Amygdala (tissue), 56 donors: ENCODE measurements at places on chromosomes 13 and 19.

DNA sequence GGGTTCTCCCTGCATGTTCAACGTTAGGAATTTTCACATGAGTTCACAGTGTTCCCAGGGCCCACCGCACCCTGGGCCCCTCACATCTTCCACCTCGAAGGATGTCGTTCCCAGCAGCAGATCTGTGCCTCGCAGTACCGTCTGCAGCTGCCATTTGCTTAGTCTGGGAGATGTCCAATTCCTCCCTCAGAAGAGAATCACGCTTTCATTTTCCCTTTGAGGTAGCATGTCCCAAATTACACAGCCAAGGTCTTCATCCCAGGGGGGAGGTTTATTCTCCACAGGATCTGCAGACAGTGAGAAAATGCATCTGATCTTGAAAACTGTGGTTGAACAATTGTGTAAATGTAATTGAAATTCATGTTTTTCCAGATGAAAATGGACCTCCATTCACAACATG lies 150.2 kb downstream of the DCT start:
- no peak for DNase-seq

DNA sequence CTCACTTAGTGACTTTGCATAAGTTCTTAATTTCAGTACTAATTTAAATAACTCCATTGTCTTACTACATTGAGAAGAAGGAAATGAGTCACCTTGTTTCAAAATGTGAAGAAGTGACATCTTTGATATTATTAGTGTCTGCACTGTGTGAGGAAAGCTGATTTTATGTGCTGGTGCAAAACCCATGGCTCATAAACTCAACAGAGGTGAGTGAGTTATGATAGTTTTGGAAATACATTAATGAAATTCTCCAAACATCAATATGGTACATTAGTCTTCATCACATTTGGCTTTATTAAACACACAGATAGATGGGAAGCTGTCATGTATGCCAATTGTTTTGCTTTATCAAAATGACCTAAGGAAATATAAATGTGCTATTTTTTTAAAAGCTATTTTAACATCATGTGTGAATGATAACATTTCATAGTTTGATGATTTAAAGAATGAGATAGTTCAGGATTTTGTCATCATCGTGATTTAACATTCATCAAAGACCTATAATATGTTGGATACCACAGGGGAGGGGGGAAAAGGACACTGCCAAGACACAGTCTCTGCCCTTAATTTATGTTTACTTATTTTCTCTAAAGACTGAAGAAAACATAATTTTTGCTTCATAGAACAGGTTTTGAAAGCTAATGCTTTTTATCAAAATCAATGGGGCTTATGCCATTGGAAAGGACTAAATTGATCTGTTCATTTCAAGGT lies 902.3 kb upstream of the SLITRK1 start:
- no peak for DNase-seq

GRCh38 chr19:34432797-34433196 lies 4.6 kb downstream of the UBA2 start:
- no peak for DNase-seq

- no peak for DNase-seq
Measured at GRCh38 chr19:30857388-30857787, 485.2 kb downstream of the ZNF536 start.

DNA sequence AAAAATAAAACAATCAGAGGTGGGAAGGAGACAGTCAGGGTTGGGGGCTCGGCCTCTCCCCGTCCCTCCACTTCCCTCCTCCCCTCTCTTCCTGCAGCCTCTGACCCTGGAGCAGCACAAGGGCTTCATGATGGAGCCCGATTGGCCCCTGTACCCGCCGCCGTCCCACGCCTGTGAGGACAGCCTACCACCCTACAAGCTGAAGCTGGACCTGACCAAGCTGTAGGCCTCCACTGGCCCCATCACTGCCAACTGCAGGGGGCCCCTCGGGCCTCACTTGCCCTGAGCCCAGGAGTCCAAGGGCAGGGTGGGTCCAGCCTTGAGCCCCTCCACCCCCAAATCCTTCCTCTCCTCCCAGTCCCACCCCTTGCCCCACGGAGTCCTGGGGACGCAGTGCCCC lies 7.6 kb downstream of the TMEM59L start:
- DNase-seq, result no peak

- peak; percentile 95 for DNase-seq
Measured at GRCh38 chr19:52397310-52398080, at the start of gene ZNF528. Gene ZNF528 (plus strand): TSS chr19:52397849. CDS start chr19:52402014, 4,165 bp downstream.

- DNase-seq, result no peak
Measured at GRCh38 chr13:50873467-50873866, 30.0 kb upstream of the DLEU7 start.

GRCh38 chr13:73997964-73998363 lies 136.2 kb downstream of the KLF12 start:
- DNase-seq, result no peak

- DNase-seq, result no peak
Measured at GRCh38 chr13:33752597-33752996, 65.4 kb upstream of the RFC3 start.

GRCh38 chr13:94825507-94825906 lies 113.2 kb upstream of the SOX21 start:
- DNase-seq, result peak; percentile 51

GRCh38 chr13:111245576-111246384 lies 74.7 kb upstream of the TEX29 start:
- no peak for DNase-seq

DNA sequence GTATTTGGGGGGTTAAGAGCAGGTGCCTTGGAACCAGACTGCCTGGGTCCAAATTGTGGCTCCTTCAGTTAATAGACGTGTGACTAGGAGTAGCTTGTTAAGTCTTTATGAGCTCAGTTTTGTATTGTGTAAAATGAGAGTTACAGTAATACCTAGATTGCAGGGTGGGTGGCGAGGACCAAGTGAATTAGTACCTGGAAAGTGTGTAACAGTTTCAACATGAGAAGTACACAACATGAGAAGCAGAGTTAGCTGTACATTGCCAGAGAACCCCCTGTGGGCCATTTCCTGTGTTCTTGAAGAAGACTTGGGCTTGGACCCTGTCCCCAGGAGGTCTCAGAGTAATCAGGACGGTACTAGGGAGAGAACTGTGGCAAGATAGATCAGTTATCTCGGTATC lies 36.8 kb downstream of the PPP2R1A start:
- no peak for DNase-seq

DNA sequence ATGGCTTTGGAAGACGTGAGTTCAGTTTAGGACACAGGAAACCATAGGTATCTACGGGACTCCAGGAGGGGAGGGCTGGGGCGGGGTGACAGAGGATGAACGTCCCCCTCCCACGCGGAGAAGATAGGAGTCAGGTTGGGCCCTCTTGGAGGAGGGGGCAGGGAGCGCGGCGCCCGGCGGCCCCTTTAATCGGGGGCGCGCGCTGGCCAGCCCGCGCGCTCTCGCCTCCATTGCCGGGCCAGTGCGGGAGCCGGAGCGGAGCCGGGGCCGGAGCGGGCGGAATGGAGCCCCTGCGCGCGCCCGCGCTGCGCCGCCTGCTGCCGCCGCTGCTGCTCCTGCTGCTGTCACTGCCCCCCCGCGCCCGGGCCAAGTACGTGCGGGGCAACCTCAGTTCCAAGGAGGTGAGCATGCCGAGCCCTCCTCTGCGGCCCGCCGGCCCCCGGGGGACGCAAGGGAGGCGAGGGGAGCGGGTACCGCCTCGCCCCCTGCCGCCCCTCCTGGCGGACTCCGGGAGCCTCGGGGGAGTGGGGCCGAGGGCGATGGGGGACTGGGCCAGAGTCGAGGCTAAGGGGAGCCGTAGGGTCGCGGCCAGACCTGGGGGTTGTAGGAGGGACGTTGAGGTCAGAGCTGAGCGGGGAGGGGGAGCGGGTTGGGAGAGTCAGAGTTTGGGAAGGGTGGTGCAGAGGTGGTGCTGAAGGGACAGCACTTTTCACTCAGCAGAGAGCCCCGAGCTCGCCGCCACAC lies at the start of gene TMEM145:
Gene TMEM145, plus strand, starts transcription at position 214 of the 744 bp plus-strand sequence. Its CDS starts 68 bp downstream, at position 282.
- peak; percentile 16 for DNase-seq

DNA sequence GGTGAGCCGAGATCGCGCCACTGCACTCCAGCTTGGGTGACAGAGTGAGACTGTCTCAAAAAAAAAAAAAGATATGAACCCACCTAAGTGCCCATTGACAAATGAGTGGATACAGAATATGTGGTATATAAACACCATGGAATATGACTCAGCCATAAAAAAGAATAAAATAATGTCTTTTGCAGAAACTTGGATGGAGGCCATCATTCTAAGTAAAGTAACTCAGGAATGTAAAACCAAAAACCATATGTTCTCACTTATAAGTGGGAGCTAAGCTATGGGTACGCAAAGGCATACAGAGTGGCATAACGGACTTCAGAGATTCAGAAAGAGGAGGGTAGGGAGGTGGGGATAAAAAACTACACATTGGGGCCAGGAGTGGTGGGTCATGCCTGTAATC lies 29.5 kb downstream of the PLA2G4C start:
- DNase-seq, result no peak

- peak; percentile 48 for DNase-seq
Measured at GRCh38 chr19:48630296-48631063, 6.7 kb downstream of the DBP start.

DNA sequence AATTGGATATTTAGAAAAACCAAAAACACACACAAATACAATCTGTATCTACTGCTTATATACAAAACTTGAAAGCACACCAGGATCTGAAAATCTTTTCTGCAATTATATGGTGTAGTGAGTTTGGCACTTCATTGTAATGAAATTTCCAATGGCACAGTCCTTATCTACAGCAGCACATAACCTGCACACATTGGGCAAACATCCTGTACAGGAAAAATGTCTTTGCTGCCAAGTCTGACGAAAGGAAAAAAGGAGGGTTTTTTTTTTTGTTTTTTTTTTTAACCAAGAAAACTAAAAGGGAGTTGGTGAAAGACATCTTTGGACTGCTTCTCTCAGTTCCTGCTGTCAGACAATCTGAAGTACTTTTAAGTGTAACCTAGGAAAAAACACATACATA lies 107.8 kb downstream of the FOXO1 start:
- no peak for DNase-seq

- no peak for DNase-seq
Measured at GRCh38 chr13:66618702-66619101, 611.4 kb downstream of the PCDH9 start.

- DNase-seq, result no peak
Measured at GRCh38 chr13:91647361-91647990, 249.1 kb downstream of the GPC5 start.

DNA sequence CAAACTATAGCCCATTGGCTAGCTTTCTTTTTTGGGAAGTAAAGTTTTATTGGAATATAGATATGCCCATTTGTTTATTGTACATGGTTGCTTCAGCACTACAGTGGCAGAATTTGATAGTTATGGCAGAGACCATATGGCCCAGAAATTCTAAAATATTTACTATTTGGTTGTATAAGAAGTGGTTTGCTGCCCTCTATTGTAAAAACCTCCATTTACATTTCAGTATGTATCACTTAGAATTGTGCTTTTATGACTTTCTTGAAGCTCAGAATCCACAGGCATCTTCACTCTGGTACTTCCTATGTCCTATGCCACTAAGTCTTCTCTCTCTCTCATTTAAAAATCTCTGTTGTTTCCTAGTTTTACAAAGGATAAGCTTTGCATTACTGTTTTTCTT lies 37.7 kb downstream of the DLEU7 start:
- no peak for DNase-seq

DNA sequence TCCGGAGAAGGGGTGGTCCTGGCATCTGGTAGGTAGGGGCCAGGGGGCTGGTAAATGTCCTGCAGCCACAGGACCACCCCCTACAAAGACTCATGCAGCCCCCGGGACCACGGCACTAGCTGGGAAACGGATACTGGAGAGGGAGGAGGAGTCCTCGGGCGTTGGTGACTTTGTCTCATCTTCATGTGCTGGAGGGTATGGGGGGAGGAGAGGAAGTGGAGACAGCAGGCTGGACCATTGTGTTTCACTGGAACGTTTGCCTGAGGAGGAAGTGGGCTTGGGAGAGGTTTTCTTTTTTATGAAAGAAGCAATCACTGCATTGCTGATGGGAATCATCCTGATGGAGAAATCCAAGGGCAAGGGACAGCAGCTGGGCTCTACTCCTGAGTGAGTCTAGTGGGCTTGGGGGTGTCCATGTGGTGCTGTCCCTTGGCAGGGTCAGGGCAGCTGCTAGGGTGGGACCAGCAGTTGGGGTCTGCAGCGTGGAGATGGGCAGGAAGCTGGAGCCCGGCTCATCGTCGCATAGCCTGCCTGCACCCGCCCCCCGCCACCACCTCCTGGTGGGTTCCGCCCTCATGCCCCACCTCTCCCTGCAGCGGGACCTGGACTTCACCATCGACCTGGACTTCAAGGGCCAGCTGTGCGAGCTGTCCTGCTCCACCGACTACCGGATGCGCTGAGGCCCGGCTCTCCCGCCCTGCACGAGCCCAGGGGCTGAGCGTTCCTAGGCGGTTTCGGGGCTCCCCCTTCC lies 1.7 kb upstream of the ADM5 start:
- no peak for DNase-seq

DNA sequence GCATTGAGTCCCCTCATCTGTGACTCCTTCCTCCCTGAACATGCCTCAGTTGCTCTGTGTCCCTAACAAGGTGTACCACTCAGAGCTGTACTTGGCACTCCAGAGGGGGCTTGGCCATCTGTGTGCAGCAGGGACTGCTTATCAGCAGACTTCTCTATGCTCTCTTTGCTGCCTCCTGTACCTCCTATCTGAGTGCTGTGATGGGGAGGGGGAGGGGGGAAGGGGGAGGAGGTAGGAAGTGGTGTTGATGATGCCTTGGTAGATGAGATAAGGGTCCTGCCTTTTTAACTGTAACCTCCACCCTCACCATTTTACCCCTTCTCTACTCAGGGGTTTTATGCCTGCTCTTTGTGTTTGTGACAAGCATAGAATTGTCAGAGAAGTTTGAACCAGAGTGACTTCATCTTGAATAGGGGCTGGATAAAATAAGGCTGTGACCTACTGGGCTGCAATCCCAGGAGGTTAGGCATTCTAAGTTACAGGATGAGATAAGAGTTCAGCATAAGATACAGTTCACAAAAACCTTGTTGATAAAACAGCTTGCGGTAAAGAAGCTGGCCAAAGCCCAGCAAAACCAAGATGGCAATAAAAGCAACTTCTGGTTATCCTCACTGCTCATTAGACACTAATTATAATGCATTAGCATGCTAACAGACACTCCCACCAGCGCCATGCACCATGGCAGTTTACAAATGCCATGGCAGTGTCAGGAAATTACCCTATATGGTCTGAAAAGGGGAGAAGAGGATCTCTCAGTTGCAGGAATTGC lies 13.2 kb downstream of the PCDH8 start:
- no peak for DNase-seq

- peak; percentile 59 for DNase-seq
Measured at GRCh38 chr19:45294291-45295029, 28.2 kb downstream of the CKM start.

GRCh38 chr13:71017607-71018006 lies 849.4 kb downstream of the DACH1 start:
- no peak for DNase-seq

DNA sequence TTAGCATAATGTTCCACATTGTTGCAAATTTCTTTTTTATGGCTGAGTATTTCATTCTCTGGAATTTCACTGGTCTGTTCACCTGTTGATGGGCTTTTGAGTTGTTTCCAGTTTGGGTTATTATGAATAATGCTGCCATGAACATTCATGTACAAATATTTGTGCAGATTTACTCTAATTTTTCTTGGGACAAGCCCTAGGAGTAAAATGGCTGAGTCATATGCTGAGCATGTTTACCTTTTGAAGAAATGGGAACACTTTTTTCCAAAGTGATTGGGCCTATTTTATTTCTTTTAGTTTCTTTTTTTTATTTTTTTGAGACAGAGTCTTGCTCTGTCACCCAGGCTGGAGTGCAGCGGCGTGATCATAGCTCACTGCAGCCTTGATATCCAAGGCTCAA lies 4.7 kb upstream of the FBL start:
- DNase-seq, result no peak

GRCh38 chr13:90792335-90792734 lies 555.2 kb upstream of the MIR17HG start:
- no peak for DNase-seq

- no peak for DNase-seq
Measured at GRCh38 chr13:111228262-111229144, 91.9 kb upstream of the TEX29 start.
